ENCODE measurements at places on chromosomes 16 and 17.

GRCh38 chr17:29867643-29868181 is 62.3 kb downstream of the SSH2 start:
- DNase-seq: no peak

GRCh38 chr16:73006026-73006425 is 41.9 kb downstream of the ZFHX3 start:
- DNase-seq: no peak

- DNase-seq: no peak
Measured at GRCh38 chr17:30321314-30321713, 12.5 kb downstream of the TMIGD1 start.

DNA sequence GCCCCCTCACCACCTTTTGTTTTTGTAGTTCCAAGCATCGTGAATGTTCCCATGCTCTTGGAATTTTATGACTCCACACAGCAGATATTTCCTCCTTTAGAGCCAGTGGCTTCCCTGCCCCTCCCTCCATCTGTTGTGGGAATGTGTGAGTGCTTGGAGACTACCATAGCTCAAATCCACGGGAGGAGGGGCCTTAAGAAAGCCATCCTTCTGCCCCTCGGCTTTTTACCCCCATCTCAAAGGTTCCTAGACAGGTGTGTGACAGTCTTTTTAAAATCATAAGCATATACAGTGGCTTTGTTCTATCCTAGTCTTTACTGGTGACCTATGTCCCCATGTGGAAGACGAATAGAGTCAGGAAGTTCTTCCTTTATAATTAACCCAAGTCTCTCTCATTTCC is 47.2 kb downstream of the YPEL2 start:
- DNase-seq: no peak

DNA sequence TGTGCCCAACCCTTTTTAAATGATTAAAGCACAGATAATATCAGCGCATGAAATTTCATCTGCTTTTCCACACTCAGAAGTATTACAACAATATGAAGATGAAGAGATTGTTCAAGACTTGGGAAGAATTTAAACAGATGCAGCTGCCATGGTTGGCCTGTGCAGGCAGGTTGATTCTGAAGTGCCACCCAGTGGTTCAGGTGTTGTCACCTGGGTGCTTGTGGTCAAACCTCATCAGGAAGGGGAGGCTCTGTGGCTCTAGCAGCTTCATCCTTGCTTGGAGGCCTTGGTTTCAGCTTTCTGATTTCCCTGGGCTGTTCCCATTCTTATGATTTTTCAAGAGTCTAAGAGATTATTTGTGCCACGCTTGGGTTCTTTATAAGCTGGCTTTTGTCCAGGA is 22.2 kb upstream of the CLEC18C start:
- DNase-seq: no peak

- DNase-seq: no peak
Measured at GRCh38 chr17:65514082-65514481, 47.4 kb downstream of the AXIN2 start.

DNA sequence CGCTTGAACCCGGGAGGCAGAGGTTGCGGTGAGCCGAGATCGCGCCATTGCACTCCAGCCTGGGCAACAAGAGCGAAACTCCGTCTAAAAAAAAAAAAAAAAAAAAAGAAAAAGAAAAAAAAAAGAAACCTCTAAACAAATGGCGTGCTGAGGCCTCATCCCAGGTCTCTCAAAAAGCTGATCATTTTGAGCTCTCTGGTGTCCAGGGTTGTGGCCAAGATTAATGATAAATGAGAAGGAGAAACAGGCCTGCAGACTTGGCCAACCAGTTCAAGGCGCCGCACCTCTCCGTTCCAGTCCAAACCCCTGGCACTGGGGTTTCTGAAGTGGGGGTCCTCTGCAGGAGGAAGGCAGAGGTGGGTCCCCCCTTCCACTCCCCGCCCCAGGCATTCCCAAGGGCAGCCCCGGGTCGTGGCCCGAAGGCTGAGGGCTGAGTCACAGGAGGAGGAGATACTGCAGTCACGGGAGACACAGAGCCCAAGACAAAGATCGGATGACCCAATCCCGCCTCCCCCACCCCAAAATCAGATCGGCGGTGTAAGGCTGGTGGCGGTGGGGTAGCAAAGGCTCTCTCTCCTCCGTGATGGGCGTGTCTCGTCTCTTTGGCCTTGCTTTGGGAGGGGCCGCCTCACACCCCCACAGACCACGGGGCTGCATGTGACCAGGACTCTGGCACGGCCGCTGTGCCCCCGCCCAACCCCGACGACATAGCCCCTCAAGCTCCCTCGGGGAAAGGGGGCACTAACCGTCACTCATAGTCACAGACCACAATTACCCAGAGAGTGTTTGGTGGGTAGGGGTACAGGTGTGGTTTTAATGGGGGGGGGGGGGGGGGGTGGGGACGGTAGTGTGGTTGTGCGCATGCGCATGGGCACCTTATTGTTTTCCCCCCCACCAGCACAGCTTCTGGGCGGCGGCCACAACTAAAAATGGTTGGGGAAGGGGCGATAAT is 1.1 kb downstream of the VAT1 start:
- no peak for DNase-seq

GRCh38 chr17:38735161-38735997 is 5.2 kb downstream of the CISD3 start:
- DNase-seq: peak; percentile 65

DNA sequence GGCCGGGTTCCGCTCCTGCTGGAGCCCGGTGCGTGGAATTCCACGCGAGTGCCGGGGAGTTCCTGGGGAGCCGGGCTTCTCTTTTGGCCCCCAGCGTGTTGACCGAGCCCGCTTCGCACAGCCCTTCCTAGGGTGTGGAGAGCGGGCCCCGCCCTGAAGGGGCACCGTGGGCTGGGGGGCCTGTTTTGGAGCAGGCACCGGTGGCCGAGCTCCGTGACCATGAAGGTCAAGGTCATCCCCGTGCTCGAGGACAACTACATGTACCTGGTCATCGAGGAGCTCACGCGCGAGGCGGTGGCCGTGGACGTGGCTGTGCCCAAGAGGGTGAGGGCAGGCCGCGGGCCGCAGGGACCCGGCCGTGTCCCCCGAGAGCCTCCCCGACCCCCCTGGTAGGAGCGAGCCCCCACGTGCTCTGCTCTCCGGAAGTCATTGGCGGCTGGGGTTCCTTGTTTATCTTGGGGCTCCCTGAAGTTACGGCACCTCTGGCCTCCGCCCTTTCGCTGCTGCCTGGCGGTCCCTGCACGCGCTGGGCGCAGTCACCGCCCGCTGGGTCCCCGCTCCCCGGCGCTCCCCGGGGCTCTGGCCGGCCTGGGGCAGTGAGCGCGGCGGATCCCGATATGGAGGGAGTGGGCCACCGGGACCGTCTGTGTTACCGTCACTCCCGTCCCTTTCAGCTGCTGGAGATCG is 528 bp downstream of the HAGHL start:
- no peak for DNase-seq

- DNase-seq: no peak
Measured at GRCh38 chr17:41625602-41626001, 1.2 kb upstream of the KRT17 start.

GRCh38 chr16:466651-467050 is 41.2 kb downstream of the RAB11FIP3 start:
- DNase-seq: no peak

GRCh38 chr17:61635913-61636432 is 45.0 kb upstream of the NACA2 start:
- DNase-seq: peak; percentile 17

- DNase-seq: no peak
Measured at GRCh38 chr17:7357381-7357780, 2.4 kb downstream of the TMEM95 start.

DNA sequence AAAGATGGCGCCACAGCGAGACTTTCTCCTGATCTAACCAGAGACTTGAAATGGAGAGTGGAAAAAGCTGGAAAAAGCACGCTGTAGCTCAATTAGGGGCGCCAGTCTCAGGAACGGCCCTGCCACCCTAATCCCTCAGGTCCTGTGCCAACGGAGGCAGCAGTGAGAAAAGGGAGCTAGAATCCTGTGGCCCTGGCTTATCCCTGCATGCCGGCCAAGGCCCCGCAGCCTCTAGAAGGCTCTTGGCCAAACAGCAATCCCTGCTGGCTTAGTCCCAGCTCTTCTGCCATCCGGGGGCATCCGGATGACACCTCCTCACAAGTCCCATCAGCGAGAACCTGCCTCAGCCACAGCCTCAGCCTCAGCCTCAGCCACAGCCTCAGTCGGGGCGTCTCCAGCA is 69.8 kb downstream of the MRM3 start:
- DNase-seq: no peak

- DNase-seq: no peak
Measured at GRCh38 chr16:3609895-3610697, 1.3 kb downstream of the SLX4 start.

DNA sequence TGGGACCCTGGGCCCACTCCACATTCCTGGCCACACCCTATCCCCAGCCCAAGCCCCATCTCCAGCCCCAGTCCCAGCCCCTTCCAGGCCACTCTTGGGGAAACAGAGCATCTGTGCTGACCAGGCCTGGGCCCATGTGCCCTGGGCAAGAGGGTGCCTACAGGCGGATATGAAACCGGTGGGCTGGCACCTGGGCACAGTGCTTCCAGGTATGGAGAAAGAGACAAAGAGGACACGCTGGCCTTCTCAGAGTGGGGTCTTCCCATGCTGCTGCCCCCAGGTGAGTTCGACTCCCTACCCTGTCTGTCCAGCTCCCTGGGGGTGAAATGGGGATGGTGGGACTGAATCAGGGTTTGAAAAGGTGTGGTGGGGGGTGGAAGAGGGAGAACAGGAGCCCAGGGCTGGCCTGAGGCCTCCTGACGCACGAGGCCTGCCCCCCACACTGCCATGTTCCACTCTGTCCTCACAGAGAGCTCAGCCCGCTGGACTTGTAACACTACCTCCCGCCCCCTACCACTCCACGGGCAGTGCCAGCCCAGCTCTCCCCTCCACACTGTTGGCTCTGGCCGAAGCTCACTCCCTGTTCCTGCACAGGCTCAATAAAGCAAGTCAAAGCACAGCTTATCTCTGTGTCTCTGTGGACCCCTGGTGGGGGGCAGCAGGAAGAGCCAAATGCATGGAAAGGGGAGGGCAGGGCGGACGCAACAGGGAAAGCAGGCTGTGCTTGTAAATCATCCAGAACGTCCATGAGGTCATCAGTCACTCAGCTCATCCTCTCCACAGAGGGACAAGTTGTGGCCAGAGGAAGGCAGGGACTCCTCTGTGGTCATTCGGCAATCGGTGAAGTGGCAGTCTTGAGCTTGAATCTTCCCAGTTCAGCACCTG is 71.1 kb upstream of the TMEM97 start:
- no peak for DNase-seq

- no peak for DNase-seq
Measured at GRCh38 chr17:70190959-70191805, 21.9 kb downstream of the KCNJ2 start.

GRCh38 chr16:65200156-65200773 is 78.4 kb upstream of the CDH11 start:
- DNase-seq: no peak

GRCh38 chr17:63523253-63523855 is at the start of gene KCNH6:
Gene KCNH6, plus strand, starts transcription at chr17:63523358. Its CDS starts 56 bp downstream, at chr17:63523414.
- no peak for DNase-seq

GRCh38 chr16:80463326-80463725 is 77.5 kb upstream of the DYNLRB2 start:
- DNase-seq: no peak

DNA sequence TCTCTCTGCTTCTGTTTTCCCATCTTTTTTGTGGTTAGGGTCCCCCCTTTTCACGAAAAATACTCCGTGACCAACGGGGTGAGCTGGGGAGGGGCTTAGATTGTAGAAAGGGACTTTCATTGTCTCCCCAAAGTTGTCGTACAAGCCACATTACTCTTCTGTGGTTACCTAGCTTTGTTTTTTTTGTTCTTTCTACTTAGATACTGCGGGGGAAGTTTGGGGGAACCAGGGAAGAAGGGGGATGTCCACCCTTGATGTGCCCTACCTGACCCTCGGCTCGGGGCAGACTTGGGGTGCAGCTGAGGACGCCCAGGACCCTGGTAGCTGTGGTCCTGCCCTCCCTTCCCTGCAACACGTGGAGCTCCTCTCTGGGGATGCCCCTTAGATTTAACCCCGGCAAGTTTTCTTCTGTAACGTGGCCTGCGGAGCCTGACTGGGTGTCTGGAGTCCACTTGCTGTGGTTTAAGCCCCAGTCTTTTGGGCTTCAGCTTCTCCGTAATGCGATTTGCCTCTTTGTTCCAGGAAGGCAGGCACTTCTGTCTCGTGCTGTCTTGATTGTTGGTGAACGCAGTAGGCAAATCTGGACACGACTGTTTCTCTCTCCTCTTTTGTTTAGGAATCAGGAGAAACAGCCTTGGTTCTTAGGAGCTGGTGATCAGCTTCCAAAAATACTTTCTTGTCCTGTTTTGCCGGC is 892 bp downstream of the ABCC1 start:
- no peak for DNase-seq

DNA sequence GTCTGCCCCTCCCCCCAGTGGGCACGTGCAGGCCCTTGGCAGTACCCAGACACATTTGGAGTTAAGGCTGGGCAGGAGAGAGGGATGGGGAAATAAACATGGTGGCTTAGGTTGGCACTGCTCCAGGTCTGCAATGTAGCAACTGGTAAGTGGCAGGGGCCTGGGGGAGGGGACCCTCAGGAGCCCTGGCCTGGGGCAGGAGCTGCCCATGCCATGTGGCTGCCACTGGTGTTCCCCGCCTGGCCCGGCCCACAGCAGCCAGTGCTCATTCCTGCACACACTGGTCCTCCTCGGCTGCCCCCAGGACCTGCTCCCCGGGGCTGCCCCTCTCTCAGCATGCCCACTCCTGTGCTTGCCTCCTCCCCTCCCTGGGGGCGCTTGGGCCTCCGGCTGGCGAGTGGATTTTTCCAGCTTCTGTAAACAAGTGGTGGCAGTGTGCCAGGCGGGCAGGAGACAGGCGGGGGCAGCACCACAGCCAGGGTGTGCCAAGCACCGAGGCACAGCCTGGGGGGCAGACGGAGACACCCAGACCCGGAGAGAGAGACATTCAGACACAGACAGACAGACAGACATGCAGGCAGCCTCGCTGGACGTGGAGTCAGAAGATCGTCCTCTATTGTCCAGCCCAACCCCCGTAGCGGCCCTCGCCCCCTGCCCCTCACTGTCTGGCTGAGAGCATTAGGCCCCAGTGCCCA is 9.4 kb downstream of the THRA start:
- DNase-seq: no peak

- DNase-seq: no peak
Measured at GRCh38 chr17:412211-413015, 59.8 kb upstream of the RPH3AL start.
